A549 (cell line): ENCODE measurements at places on chromosomes 6 and 20.

GRCh38 chr6:151695156-151695555 is 112.3 kb upstream of the ESR1 start:
- no peak for DNase-seq

DNA sequence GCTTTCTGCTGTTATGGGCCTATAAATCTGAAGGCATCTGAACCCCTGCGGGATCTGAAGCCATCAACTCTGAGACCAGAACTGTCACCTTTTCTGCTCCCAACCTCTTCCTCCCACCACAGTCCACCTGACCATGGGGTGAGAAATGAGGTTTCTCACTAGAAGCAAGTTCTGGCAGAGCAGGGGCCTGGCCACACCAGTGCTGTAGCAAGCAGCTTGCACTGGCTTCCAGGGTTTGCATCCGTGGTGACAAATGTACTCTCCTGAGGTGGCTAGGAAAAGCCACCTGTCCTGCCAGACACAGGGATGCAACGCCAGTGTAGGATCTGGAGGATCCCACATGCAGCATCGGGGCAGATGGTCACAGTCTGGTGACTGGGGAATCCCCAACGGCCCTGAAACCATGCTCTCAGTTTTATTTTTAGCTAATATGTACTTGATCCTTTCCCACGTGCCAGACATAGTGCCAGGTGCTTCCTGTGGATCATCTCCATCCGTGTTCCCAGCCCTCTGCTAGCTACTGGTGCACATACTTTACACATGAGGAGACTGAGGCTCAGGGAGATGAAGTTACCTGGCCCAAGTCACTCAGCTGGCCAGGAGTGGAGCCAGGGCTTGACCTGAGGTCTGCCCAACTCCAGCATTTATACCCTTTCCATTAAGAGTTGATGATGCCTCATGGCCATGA is 122.1 kb upstream of the SPACA1 start:
- DNase-seq: no peak

DNA sequence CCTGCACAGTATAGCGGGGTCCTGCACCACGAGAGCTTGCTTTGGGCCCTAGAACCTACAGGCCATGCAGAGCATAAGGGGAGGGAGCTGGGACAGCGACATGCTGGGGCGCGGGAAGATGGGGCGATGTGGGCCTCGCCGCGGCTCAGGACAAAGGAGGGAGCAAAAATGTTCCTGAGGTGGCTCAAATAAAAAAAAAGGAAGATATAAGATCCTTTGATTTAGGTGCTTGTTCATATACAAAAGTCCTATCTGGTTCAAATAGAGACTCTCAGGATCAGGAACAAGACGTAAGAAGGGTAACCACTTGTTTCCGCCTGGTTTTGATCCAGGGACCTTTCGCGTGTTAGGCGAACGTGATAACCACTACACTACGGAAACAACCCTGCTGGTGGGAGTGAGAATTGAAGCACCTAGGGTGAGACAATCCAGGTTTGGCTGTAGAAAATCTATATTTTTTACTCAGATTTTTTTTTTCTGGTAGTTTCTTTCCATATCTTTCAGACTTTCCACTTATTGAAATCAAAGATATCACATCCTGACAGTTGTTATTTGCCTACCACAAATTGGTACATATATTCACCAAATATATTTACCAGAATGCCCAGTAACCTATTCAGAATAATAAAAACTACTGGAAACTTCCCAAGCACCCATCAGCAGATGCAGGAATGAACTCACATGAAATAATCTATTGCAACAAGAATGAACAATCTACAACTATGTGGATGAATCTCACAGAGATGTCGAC is 177.9 kb upstream of the ZNF184 start:
- DNase-seq: peak; percentile 88

- DNase-seq: peak; percentile 78
These were observed at the start of gene NPEPL1 for GRCh38 chr20:58692579-58693225. Gene NPEPL1, plus strand, starts transcription at chr20:58692800. Its CDS starts 101 bp downstream, at chr20:58692901.

DNA sequence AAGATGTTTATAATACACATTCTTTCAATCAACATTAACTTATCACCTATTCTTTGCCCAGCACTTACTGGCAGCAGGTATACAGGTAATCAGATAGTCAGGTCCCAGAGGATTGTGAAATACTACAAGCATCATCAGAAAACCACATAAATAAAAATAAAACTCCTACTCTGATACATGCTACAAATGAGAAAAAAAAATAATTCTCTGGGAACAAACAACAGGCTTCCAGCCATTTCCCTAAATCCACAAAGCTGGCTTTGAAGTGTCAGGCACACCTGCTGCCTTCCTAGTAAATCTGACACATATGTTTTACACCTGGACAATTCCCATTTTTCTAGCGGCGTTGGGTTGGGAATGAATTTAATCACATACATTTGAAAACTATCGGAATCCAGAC is 384.5 kb upstream of the CDH4 start:
- no peak for DNase-seq

GRCh38 chr6:92495242-92495641 is 924.1 kb downstream of the EPHA7 start:
- peak; percentile 1 for DNase-seq

GRCh38 chr6:56890066-56890465 is 64.8 kb upstream of the BEND6 start:
- DNase-seq: no peak

DNA sequence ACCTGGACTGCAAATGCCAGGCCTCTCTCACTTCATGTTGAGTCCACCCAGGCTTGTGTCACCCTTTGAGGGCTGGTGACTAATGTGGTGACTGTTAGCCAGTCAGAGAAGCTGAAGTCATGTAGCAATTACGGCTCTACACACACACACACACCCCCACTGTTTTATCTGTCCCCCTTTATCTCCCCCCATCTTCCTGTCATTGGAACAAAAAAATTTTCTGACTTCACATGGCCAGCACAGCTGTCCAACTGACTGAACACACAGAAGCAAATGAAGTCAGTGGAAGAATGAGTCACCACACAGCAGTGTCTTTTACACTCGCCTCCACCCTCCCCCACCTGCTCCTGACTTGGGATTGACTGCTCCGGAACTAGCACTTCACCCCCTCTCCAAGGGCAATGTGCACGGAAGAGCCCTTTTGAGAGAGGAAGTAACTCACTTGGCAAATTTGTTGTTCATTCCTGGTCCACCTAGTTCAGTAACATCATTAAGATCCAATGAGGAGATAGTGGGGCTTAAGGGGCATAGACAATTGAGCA is 198.0 kb downstream of the RNF144B start:
- DNase-seq: peak; percentile 12

DNA sequence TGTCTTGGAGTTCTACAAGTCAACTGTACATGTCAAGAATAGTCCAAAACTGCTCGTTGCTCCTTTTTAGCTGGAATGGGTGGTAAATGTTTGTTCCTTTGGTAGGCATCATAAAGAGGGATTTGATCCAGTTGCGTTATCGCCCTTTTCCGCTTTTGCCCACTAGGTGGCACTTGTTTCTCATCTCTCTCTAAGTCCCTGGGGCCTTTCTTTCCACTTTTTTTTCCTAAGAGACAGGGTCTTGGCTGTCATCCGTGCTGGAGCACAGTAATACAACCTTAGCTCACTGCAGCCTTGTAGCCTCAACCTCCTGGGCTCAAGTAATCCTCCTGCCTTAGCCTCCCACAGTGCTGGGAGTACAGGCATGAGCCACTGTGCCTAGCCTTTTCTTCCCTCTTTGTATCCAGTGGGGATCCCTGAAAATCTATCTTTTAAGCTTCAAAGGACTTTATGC is 20.7 kb downstream of the GTPBP2 start:
- DNase-seq: peak; percentile 50

GRCh38 chr6:118354641-118355040 is 193.5 kb upstream of the PLN start:
- no peak for DNase-seq

GRCh38 chr6:158211273-158212055 is 43.3 kb downstream of the GTF2H5 start:
- DNase-seq: no peak

DNA sequence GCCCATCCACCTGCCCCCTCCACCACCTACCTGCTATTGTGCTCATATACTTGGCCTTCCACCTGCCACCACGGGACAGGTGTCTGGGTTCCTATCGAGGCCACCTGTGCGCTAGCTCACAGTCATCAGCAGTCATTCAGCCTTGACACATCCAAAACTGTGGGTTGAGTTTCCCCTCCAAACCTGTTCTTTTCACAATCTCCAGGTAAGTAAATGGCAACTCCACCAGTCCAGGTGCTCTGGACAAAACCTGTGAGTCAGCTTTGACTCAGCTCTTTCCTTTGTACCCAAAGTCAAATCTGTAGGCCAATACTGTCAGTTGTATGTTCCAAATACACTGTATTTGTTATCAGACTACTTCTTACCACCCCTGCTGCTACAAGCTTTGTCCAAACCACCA is 52.6 kb downstream of the SPTLC3 start:
- no peak for DNase-seq

DNA sequence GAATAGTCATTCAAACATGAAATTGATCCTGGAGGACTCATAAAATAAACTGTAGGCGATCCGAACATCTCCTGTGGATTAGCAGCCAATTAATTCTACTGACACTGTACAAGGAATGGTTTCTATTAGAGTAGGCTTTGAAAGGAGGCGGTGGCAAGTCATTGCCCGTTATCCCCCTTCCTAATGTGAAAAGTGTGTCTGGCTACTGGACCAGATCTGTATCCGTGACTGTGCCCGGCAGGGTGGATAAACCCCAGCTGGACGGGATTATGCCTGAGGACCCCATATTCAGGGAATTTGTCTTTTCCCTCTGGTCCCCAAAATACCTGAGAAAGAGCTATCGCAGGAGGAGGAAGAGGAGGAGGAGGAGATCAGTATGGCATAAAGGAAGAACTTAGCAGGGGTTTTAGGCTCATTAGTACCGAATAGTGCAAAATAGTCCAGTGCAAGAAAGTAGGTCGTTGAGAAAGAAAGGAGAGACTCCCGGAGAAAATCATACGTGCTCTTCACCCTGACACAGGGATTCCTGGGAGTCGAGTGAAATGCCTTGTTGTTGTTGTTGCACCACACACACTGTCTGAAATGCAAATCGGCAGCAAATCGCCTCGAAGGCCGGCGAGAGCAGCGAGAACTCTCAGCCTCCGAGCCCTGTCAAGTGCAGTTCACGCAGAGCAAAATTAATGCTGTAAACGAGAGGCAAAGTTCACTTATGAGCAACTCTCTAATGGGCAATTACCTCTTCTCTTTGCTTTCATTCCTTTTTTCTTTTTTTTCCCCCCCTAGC is 178.9 kb upstream of the ARID1B start:
- no peak for DNase-seq

DNA sequence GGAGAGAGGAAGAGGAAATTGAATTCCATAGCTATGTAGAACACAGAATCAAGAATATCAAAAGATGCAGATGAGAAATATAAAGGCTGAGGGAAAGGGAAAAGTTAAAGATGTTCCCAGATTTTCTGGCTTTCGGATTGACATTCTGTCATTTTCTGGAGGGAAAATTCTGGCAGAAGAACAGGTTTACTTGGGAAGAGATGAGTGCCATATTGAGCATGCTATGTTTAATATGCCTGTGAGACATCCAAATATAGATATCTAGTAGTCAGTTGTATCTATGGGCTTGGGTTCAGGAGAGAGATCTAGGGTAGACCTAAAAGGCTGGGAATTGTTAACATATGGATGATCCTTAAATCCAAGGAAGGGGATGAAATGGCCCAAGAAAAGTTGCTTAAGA is 181.9 kb upstream of the ARG1 start:
- no peak for DNase-seq

DNA sequence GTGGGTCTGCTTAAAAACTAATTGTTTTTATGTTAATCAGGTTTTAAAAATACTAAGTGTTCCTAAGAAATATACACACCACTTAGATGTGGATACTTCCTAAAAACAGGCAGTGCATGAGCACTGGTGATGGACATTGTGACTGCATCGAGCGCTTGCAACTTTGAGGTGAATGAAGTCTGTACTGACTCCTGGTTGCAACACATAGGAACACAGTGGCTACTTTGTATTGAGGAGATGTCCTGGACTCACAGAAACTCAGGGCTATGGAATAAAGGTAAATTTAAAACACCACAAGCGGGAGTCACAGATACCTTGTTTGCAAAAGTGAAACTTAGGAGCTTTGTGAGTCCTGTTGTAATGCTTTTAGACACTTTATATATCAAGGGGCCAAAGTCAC is 55.6 kb upstream of the POLR1H start:
- DNase-seq: no peak

GRCh38 chr6:11538052-11538818 is 686 bp downstream of the TMEM170B start:
- peak; percentile 8 for DNase-seq

DNA sequence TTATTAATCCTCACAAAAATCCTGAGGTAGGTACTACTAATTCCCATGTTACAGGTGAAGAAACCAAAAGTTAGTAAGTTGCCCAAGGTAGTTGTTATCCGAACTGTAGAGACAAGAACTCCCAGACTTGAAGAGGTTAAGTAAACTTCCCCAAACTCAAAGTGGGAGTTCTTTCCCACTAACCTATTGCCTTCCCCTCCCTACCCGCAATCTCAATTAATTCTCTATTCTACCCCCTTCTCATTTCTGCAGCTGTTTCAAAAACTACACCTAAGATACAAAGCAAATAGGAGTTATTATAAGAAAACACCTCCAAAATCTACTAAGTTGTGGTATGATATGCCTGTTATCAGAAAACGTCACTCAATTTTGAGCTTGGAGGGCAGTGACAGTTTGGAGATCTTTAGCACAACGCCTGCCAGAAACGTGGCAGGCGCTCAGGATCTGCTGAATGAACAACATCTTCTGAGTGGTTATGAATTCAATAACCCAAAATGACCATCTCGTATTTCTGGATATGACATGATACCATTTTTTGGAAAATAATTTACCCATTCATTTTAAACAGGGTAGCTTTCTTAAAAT is 7.1 kb downstream of the CSNK2A1 start:
- DNase-seq: no peak

GRCh38 chr20:61880706-61881105 is 185.0 kb downstream of the TAF4 start:
- no peak for DNase-seq

GRCh38 chr20:17595856-17596255 is 26.0 kb downstream of the DSTN start:
- DNase-seq: no peak

DNA sequence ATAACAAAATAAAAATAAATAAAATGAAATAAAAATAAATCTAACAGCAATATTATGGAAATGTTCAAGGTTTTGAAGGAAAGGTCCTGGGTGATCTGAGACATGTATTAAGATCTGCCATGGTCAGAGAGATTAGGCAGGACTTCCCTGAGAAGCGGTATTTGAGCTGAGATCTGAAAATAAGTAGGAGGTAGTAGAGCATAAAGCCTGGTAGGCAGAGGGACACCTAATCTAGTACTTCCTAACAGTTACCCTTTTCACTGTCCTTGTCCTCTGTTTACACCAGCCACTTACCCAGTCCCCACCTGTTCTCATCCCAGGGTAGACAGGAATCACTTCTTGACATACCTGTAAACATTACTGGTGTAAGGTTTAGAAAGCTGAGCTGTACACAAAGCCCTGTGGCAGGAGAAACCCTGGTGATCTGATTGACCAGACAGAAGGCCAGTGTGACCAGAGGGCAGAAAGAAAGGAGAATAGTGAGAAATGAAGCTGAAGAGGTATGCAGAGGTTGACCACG is 8.3 kb upstream of the ZNF318 start:
- DNase-seq: no peak
